Fibroblast of skin of scalp (primary cell): ENCODE measurements at places on chromosomes 5 and 9.
A peak's percentile ranks its signal among the peaks of the same experiment; 100 is the strongest.

GRCh38 chr9:69190086-69190862 lies 16.2 kb downstream of the TJP2 start:
- DNase-seq, result no peak

DNA sequence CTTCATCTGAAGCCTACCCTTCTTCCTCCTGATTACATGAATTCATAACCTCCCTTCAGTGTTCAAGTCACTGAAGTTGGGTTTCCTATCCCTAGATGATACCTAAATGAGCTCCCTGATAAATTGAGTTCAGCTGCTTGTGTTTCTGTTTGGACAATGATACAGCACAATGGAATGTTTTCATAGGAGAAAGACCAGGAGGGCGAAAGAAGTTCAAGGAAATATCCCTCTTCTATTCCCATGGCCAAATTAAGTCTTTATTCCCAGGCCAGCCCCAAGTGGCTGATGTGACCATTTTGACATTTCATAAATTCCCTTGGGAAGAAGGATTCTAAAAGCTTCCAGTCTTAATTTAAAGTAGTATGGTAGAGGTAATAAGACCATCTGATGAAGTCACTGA lies 555.8 kb upstream of the CLINT1 start:
- peak; percentile 93 for DNase-seq

DNA sequence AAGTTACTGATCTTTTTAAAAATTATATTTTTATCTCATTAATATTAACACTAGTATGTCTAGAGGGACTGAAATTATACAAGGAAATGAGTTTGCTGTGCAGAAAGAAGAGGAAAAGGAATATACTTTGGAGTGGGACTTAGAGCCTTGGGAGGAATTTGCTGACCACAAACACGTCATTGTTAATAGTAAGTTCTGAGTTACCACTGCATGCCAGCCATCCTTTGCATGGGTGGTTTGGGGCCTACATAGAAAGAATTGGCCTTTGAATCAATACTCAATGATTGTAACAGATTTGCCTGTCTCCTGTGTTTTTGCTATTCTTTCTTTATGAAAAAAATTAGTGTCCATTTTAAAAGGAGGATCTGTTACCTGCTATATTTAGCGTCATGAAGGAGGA lies 232.6 kb upstream of the TNC start:
- DNase-seq, result no peak

DNA sequence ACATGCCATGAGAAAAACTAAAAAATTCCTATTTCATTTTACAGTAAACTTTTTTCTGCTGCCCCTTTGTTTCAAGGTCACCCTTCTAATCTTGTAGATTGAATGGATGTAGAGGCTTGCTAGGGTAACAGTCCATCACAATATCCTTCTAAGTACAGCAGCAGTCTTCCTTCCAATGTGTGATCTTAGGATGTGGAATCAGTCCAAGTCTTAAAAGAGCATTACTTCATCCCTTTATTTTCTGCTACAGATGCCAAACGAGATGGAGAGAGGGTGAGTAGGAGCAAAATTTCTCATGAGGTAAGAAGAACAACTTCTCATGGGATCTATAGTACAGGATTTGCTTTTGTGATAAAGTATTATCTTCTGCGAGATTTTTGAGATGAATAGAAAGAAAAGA lies 704 bp upstream of the IL33 start:
- no peak for DNase-seq

DNA sequence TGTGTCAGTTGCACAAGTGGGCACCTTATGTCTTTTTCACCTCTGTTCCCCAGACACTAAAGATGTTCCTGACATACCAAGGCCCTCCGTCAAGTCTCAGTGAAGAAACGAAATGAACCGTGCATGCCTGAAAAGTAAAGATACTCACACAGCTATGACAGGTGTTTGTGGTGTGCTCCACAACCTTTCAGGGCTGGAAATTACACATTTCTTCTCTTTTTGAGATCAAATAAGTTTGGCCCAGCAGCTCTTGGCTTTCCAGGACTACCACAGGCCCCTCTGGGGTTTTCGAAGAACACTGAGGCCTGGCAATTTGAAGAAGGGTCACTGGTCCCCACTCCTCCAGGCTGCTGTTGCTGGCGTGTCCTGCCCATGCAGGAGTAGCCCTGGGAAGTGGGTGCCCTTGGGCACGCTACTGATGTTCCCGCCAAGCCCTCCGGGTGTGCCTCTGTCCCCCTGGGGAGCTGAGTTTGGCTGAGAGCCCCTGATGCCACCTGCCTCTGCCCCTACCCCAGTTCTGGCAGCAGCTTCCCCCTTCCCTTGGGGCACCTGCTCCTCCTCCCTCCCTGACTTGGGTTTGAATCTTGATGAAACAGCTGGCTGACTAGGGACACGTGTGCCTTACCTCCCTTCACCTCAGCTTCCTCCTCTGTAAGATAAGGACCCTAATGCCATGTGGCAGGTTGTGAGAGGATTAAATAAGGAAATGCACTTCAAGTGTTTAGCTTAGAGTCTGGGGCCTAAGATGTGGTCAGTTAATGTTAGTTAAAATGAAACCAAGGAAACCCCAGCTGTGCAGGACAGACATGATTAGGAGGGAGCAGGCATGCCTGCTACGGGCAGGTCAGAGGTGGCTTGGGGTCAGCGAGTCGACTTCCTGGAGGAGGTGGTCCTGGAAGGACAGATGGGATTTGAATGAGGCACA lies 49.1 kb upstream of the GADD45G start:
- DNase-seq, result no peak

DNA sequence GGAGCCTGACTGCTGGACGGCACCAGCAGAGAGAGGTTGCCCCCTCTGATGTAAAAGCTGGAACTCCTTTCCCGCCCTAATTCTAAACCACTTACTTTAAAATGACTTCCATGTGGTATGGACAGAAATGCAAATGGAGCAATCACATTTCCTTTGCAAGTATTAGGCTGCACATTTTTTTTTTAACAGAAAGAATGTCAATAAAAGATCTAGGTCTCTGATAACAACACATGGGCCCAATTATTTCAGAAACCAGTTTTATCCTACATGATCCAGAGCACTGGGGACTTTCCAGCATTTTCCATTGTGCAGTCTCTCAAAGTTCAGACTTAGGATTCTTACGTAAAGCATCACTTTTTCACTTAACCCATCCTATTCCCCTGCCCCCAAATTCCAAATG lies 203.7 kb downstream of the NXNL2 start:
- DNase-seq, result peak; percentile 83

- DNase-seq, result no peak
Measured at GRCh38 chr5:56069652-56070226, 75.0 kb upstream of the IL6ST start.

DNA sequence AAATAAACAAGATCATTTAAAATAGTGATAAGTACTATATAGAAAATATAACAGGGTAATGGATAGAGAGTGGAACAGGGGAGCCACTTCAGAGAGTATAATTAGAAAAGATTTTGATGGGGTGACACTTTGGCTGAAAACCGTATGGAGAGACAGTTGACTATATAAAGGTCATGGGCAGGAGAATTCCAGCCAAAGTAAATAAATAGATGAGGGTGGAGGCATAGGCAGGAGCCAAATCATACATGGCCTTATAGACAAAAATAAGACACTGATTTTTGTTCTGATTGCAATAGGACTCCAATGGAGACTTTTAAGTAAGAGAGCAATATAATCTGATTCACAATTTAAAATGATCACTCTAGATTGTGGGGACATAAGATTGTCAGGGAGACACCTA lies 37.5 kb upstream of the NUDT12 start:
- DNase-seq, result no peak

DNA sequence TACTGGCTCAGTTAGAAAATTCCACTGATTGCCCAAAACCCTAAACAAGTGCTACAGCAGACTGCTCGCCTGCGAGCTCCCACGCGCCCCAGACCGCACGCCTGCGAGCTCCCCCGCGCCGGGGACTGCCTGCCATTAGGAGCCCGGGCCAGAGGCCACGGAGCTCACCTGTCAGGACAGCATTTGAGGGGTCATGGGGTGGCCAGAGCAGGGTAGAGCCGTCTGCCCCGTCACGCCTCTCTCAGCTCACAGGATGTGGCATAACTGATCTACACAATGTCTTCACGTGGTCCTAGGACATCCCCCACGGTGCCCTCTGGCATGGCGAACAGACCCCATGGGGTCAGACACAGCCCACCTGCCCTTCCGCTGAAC lies 29.1 kb upstream of the LRRC14B start:
- DNase-seq, result no peak

- DNase-seq, result no peak
Measured at GRCh38 chr9:104240890-104241289, 146.8 kb downstream of the SMC2 start.

DNA sequence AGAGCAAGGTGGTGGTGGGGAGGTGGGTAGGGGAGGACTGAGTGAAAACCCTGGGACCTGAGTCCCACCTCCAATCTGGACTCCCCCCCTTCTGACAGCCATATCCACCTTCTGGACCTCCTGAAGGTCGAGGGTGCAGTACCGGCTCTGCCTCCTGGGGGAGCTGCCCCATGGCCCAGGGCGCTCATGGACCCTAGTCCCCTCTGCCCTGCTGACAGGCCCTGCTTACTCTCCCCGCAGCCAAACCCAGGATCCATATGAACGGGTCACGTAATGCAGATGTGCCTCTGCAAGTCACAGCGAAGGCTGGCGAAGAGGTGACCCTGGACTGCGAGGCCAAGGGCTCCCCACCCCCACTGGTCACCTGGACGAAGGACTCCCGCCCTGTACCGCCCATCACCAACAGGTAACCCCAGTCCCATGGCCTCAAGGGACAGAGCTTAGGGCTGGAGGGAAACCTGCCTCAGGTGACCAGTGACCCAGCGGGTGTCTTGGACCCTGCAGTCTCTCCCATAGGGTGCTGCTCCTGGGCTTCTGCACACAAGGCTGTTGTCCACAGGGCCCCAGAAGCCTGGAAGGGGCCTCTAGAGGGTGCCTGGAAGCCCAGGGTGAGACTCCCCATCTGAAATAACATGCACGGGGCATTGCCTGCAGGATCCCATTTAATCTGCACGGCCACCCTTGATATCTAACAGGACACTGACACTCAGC lies 61.7 kb downstream of the HMCN2 start:
- no peak for DNase-seq

- DNase-seq, result peak; percentile 97
Measured at GRCh38 chr5:124867137-124867704, 120.8 kb upstream of the ZNF608 start.

DNA sequence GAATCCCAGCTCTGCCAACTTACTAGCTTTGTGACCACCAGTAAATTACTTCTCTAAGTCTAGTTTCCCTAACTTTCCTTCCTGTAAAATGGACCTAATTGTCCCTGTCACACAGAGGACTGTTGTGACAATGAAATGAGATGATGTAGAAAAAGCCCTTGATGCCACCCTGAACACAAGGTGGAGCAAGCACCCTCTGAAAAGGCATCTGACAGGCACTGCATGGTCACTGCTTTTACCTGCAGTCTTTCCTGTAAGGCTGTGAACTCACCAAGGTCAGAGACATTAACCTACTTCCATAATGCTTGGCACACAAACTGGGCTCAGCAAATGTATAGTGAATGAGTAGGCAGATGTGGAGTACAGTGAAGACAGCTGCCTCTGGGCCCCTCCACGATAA lies 6.1 kb downstream of the SLC31A2 start:
- no peak for DNase-seq

- no peak for DNase-seq
Measured at GRCh38 chr9:83291196-83291595, 228.3 kb upstream of the RASEF start.

- DNase-seq, result no peak
Measured at GRCh38 chr5:81310402-81311063, 9.1 kb downstream of the ZCCHC9 start.

DNA sequence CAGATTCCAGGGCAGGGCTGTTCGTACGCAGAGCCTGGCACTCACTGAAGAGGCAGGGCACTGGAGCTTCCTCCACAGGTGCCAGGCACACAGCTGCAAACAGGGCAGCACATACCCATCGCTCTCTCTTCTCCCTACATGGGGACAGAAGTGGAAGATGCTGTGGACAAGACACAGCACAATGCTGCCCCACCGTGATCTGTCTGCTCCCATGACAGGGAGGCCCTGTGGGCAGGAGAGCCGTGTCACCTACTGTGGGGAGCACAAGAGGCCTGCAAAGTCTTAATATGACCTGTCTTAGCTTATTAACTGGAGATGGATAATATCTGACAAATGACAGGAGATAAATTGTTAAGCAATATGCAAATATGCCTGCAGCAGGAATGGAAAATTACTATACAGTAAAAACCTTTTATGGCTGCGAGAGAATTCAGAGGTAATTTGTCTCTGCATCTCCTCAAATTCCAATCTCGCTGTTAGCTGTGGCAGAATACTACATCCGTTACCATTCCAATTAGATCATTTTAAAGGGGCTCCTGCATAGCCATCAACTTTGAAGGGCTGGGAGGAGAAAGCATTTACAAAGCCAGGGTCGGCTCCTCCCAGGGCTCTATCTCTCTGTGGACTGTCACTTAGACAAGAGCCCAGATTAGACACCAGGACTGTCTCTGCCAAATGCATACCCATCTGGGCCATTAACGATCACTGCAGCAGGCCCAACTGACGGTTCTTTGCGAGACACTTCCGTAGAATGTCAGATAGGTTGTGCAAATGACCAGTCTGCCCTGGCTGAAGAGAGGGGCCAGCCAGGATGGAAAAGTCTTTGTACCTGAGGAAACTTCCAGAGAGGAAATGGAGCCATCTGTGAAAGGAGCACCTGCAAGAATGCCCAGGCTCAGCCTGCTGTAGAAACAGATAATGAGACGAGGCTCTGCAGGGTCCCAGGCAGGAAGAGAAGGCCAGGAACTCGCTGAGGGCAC lies 90.7 kb upstream of the FSTL4 start:
- no peak for DNase-seq

- no peak for DNase-seq
Measured at GRCh38 chr9:35730486-35730854, 1.5 kb downstream of the TLN1 start.

DNA sequence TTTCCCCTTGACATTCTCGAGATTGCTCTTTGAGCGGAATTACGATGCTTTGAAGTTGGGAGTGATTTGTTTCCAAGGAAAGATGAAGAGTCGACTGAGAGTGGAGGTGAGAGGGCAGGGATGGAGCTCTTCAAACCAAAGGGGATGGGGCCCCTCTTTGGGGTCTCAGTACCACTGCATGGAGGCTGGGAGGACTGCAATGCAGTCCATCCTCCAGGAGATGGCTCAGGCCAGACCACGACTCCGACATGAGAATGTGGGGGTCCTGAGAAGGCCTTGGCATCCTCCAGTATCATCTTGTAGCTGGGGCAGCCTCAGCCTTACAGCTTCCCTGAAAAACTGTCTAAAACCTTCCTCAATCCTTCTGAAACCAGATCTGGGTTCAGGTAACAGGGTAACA lies 51.1 kb upstream of the CDKN2AIPNL start:
- DNase-seq, result no peak

- no peak for DNase-seq
Measured at GRCh38 chr9:130911254-130912049, 14.8 kb upstream of the QRFP start.

- no peak for DNase-seq
Measured at GRCh38 chr9:2717385-2717784, at the start of gene KCNV2. Gene KCNV2, plus strand, starts transcription at chr9:2717510. Its CDS starts 230 bp downstream, at chr9:2717740.

GRCh38 chr5:112492291-112492690 lies 73.2 kb upstream of the EPB41L4A start:
- peak; percentile 34 for DNase-seq

GRCh38 chr9:36924071-36924470 lies 110.0 kb downstream of the PAX5 start:
- peak; percentile 74 for DNase-seq
